ENCODE measurements at places on chromosomes 7 and 10.

DNA sequence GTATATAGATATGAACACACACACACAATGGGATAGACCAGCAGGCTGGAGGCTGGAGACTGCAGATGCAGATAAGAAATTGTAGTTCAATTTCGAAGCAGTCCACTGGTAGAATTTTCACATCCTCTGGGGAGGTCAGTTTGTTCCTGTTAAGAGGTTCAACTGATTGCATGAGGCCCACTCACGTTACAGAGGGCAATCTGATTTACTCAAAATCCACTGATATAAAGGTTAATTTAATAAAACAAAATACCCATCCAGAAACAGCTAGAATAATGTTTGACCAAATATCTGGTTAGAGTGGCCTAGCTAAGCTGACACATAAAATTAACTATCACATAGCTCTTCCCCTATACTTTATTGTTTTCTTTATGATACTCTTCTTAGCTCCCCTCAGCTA is 162.9 kb upstream of the SMIM30 start:
- DNase-seq: no peak

- DNase-seq: no peak
Measured at GRCh38 chr7:101869026-101869900, 51.8 kb downstream of the CUX1 start.

DNA sequence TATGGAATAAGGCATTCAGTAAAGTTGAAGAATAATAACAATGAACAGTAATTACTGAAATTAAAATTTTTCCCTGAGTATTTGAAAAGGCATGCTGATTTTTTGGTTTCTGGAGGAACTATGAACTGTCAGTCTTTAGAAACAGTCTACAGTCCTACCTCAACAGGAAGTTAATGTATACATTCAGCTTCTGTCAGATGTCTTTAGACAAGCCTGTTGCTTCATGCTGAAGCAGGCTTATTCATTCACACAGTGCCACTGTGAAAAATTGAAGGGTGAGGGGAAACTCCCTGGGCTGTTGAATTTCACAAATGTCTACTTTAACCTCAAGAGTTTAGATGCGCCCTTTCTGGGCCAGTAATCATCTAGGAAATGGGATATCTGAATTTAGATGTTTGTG is 3.5 kb downstream of the NRF1 start:
- no peak for DNase-seq

DNA sequence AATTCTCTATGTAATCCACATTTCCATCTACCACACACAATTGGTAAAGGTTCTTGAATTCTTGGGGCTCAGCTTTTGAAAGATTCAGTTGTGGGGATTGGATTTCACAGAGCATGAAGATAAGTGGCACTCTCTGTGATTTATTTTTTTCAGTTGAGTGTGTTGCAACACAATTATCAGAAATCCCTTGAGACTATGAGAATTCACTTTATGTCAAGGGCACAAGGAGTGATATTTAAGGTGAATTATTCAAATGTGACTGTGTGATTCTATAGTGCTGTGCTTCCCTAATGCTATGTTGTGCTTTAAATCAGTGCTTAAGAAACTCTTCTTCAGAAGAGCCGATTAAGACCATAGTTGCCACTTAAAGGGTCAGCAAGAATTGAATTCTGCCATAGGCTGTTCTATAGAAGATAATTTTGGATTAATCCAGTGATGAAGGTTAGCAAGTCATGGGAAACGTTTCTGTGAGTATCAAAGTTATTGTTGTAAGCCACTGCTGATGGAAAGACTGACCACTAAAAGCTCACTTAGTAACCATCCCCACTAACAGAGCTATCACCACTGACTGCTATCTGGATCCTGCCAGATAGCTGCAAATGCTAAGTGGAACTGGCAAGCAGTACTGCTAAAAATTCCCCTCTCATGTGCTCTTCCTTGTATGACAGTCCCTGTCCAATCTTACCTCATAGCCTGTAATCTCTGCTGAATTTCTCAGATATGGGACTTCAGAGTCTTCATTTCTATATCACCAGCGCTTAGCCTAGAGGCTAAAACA is 134.0 kb upstream of the SEMA3D start:
- DNase-seq: no peak

DNA sequence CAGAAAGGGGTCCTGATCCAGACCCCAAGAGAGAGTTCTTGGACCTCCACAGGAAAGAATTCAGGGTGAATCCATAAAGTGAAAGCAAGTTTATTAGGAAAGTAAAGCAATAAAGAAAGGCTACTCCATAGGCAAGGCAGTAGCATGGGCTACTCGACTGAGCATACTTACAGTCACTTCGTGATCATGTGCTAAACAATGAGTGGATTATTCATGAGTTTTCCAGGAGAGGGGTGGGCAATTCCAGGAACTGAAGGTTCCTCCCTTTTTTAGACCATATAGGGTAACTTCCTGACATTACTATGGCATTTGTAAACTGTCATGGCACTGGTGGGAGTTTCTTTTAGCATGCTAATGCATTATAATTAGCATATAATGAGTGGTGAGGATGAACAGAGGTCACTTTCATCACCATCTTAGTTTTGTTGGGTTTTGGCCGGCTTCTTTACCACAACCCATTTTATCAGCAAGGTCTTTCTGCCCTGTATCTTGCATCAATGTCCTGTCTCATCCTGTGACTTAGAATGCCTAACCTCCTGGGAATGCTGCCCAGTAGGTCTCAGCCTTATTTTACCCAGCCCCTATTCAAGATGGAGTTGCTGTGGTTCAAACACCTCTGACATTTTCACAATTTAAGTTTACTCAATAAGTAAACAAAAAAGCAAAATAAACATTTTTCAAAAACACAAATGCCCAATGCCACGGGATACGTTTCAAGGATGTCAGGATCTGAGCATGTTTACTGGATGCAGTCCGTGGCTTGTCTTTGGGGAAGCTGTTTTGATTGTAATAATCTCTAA is 37.0 kb downstream of the ALOX5 start:
- DNase-seq: no peak

DNA sequence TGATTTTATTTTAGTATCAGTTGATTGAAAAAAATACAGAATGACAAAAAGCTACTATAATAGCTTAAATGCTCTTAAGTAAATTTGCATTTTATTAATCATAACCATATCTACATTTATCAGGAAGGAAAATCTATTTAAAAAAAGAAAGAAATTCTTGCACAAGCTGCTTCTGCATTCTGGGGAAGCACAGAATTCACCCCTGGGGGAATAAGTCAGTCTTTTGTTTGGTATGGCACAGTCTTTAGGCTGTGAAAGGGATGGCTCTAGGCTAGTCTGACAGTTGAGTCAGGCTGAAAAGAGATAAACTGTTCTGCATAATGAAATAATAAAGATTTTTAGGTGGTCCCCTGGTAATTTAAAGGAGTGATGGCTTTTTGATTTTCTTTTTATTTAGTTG is 37.9 kb downstream of the HTR7 start:
- no peak for DNase-seq

DNA sequence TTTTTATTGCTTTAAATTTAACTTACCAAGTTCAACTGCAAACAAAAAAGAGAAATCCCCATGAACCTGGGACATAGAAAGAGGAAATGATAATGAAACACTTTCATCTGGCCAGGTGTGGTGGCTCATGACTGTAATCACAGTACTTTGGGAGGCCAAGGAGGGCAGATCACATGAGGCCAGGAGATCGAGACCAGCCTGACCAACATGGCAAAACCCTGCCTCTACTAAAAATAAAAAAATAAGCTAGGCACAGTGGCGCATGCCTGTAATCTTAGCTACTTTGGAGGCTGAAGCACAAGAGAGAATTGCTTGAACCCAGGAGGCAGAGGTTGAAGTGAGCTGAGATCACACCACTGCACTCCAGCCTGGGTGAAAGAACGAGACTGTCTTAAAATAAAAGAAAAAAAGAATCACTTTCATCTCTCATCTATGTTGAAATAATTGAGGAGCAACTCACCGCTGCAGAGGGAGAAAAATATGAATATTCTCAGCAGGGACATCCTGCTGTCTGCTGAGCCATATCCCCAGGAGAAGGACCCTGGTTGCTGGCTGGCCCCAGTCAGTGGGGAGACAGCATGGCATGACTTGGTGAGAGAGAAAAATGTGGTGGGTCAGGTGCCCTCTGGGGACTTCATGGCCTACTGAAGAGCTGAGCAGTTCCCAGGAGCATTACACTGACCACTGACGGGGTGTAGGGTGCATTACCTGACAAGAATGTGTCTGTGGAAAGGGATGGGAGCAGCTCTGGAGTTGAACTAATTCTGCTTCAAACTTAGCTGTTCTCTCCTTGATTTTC is 22.8 kb upstream of the TARP start:
- DNase-seq: no peak

DNA sequence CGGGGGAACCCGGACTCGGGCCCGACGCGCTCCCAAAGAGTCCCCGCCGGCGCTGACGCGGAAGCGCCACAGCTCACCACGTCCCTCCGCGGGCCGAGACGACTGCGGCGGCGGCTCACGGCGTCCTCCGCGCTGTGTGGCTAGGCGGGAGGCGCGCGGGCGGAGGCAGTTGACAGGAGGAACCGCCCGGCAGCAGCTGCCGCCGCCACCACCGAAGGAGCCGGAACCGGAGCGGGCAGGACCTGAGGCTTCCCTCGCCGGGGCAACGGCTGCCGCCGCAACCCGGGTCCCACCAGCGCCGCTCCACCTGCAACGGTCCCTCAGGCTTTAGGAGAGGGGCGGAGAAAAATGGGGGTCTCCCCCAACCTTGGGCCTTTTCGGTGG is 334 bp downstream of the ZNF800 start:
- no peak for DNase-seq

GRCh38 chr7:66557214-66558200 is 71.2 kb upstream of the KCTD7 start:
- no peak for DNase-seq

DNA sequence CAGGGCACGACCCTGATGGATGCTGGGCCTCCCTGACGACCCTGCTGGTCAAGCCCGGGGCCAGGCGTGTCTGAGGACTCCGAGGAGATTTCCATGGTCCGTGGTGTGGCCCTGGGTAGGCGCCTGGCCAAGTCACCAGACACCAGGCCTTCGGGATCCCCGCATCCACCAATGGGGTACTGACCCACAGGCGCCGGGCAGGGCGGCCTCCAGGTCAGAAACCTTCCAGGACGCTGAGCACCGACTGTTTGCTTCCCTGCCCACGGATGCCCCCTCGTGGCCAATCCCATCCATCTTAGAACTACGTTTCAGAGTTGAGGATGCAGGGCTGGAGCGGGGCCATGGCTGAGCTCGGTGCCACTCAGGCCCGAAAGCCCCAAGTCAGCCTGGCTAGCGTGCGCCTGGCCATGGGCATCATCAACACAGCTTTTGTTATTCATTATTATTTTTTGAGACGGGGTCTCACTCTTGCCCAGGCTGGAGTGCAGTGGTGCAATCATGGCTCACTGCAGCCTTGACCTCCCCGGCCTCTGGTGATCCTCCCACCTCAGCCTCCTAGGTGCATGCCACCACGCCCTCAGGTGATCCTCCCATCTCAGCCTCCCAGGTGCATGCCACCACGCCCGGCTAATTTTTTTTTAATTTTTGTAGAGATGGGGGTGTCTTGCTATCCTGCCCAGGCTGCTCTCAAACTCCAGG is 7.1 kb upstream of the AMZ1 start:
- no peak for DNase-seq

DNA sequence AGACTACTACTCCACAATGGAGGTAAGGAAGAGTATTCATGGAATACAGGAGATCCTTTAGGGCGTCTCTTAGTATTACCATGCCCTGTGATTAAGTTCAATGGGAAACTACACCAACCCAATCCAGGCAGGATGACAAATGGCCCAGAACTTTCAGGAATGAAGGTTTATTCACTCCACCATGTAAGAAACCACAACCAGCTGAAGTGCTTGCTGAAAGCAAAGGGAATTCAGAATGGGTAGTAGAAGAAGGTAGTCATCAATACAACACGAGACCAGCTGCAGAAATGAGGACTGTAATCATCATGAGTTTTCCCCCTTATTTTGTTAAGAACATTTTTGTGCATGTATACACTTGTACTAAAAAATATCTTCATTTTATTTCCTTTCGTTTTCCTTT is 76.6 kb downstream of the GPR37 start:
- no peak for DNase-seq
